ENCODE measurements at places on chromosomes 13 and 19.

DNA sequence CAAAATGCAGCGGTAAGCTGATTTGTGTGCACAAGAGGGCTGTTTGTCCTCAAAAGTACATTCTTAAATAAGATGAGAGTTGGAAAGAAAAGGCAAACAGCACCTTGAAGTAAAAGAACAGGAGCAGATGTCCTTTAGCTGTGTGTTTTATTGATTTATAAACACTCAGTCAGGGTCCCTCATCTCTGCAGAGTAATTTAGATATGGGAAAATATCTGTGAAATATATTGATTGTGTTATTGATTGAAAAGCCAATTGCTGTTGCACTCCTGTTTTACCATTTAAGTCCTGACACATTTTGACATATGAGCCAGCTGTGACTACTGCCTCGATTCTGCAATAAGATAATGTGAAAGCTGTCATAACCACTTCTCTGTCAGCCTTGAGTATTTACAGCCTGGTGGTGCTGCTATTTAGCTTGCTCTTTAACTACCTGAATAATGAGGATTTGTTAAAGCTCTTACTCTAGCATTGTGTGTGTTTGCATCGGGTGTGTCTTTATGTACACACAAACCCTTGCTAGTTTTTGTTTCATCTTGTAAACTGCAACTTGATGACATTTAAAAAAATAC lies 550.1 kb downstream of the DACH1 start:
- no peak for DNase-seq

DNA sequence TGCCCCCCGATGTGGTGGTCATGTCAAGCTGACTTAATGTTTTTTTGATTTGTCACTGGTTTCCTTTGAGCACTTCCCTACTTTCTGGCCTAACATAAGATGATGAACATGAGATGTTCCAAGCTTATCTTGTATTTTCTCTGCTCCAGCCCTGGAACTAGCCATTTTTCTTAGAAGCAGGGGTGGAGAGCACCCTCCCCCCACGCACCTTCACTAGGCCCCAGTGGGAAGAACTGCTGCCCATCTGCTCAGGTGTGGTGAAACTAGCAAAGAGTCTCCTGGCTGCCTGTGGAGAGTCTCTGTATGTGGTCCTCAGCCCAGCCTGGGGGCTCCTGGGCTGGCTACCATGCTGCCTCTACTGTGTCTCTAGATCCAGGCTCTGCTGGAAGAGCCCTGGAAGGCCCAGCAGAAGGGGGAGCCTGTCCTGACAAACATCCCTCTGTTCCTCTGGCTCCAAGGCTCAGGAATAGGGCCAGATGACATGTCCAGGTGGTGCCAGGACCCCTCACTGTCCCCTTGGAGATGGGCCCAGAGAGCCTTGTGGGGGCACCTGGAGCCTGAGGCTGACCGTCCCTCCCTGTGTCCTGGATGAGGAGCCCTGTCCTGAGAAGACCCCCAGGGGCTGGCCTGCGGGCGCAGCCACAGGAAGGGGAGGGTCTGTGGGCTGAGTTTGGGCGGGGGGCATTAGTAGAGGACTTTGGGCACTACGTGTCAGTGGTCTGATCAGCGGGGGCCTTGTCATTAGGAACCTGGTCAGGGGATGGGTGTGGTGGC lies 4.8 kb upstream of the ZNF14 start:
- DNase-seq = no peak

GRCh38 chr19:50328224-50328872 lies 829 bp downstream of the KCNC3 start:
- DNase-seq = no peak

- no peak for DNase-seq
Measured at GRCh38 chr19:44732235-44733014, 16.1 kb upstream of the BCL3 start.

DNA sequence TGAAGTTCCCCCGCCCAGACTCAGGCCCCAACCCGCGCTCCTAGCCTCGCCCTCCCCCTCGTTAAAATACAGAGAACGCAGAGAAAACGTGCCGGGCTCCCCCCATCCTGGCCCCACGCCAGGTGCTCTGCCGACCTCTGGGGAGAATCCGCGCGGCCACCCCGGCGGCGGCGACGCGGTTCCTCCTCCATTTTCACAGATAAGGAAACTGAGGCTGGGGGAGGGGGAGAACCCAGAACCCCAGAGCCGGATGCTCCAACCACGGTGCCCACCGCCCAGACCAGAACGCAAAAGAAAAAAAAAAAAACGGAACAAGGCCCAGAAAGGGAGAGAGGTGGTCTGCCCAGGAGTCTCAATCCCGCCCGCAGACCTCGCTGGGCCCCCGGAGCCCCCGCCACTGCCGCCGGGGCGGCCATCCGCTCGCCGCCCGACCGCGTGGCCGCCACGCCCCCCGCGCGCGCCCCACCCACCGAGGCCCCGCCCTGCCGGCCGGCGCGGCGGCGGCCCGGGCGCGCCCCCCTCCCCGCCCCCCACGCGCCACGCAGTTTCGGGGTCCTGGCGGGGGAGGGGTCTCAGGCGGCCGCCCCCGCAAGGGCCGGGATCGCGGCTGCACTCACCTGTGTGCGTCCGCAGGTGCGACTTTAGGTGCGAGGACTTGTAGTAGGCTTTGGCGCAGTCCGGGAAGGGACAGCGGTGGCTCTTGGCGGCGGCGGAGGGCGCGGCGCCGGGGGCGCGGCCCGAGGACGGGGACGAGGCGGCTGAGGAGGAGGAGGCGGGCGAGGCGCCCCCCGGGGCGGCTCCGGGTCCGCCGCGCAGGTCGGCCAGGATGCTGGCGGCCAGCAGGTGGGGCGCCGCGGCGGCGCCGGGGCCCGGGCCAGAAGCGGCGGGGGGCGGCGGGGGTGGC lies 703 bp downstream of the KLF16 start:
- no peak for DNase-seq

GRCh38 chr19:1408300-1409203 lies 1.2 kb downstream of the DAZAP1 start:
- peak; percentile 65 for DNase-seq

- DNase-seq = no peak
Measured at GRCh38 chr19:19502808-19503602, 12.3 kb downstream of the TSSK6 start.

DNA sequence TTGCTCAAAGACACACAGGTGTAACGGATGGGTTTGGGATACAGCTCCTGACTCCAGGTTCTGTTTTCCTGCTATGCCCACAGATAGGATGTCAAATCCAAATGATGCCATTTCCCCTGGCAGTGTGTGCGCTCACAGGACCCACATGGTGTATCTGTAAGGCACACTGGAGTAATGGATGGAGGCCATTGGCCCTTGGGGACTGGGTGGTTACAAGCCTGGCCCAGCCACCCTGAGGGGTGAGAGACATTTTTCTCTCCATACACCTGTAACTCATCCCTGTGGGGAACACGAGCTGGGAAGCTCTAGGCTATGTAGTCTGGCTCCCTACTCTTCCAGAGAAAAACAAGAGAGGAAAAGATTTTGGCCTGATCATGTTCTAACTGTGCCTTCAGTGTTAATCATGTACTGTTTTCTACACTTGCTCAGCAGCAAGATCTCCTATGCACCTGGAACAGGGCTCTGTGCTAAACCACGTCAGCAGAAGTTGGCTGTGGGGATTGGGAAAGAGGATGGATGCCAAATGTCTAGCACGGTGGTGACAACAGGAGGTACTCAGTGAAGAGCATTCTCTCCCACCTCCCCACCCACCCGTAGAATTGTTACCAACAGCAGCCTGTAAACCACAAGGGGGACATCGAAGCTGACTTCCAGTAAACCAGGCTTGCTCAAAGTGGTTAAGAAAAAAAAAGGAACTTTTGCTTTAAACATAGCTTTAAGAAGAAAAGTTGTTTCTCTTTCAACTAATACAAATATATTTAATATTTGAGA lies 237.0 kb downstream of the LACC1 start:
- no peak for DNase-seq

- DNase-seq = no peak
Measured at GRCh38 chr19:7953576-7953975, 10.1 kb upstream of the TIMM44 start.

DNA sequence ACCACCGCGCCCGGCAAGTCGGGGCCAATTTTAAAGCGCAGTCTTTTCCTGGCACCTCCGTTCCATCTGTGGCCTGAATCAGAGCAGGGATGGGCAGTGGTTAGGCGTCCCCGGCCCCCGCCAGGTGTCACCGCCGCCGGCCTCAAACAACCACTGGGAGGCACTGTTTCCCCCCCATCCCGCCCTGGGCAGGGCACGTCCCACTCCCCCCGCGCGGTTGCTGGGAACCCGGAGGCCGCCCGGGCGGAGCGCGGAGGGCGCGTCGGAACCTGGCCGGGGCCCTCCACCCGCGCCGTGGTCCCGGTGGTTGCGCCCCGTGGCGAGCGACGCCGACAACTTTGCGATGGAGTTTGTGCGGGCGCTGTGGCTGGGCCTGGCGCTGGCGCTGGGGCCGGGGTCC lies at the start of gene GRIN3B:
Gene GRIN3B (plus strand): TSS at position 325 of the 400 bp plus-strand sequence. CDS start 19 bp downstream, at position 344.
- DNase-seq = peak; percentile 35

- no peak for DNase-seq
Measured at GRCh38 chr19:49129238-49129583, 9.9 kb downstream of the PPFIA3 start.

- DNase-seq = no peak
Measured at GRCh38 chr19:18558604-18559003, 934 bp downstream of the KXD1 start.

DNA sequence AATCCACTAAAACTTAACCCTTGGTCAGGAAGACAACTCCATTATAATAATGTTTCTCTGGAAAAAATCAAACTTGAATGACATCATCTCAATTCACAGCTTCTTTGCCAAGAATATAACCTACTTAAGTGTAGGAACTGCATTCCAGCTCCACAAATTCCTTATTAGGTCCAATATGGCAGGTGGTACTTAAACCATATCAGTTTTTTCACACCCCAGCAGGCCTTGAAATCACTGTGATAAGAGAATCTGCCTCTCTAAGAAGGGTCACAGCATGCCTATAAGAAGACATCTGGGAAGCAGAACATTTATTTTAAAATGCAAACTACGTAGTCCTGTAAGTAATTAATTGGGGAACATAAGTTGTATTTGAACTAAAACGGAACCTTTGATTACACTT lies 687.8 kb downstream of the DIAPH3 start:
- no peak for DNase-seq

GRCh38 chr19:4896372-4896771 lies 6.3 kb downstream of the ARRDC5 start:
- DNase-seq = no peak

DNA sequence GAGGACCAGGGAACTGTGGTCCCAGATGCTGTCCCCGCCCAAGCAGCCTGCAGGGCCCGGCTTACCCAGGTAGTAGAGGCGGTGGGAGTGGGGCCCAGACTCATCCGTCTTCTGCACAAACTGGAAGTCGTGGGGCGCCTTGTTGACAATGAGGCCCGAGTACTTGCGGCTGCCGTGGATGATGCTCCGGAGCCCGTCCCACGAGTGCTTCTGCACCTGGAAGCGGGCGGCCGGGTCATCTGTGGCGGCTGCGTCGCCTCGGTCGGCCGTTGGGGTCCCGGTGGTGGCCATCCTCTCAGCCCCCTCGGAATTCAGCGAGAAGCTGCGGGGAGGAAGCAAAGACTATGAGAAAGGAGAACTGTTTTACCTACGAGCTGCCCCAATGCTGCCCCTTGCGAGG lies 9.6 kb downstream of the DPP9 start:
- DNase-seq = no peak

DNA sequence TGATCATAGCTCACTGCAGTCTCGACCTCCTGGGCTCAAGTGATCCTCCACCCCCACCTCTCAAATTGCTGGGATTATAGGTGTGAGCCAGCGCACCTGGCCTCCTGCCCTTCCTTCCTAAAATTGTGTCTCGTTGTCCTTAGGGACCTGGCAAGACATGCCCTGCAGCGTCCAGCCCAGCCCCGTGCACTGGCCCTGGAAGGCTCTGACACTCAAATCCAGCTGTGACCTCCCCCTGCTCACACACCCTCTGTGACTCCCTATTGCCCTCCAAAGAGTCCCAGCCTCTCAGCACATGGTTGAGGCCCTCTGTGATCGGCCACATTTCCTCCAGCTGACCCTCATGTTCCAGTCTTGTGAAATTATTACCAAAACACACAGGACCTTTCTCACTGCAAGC lies 4.9 kb downstream of the MPV17L2 start:
- no peak for DNase-seq

GRCh38 chr13:21673539-21673788 lies 2.6 kb downstream of the FGF9 start:
- no peak for DNase-seq

- DNase-seq = no peak
Measured at GRCh38 chr19:913080-913748, at the start of gene R3HDM4. Gene R3HDM4 (minus strand): TSS chr19:913219. CDS start chr19:913157, 62 bp downstream.

DNA sequence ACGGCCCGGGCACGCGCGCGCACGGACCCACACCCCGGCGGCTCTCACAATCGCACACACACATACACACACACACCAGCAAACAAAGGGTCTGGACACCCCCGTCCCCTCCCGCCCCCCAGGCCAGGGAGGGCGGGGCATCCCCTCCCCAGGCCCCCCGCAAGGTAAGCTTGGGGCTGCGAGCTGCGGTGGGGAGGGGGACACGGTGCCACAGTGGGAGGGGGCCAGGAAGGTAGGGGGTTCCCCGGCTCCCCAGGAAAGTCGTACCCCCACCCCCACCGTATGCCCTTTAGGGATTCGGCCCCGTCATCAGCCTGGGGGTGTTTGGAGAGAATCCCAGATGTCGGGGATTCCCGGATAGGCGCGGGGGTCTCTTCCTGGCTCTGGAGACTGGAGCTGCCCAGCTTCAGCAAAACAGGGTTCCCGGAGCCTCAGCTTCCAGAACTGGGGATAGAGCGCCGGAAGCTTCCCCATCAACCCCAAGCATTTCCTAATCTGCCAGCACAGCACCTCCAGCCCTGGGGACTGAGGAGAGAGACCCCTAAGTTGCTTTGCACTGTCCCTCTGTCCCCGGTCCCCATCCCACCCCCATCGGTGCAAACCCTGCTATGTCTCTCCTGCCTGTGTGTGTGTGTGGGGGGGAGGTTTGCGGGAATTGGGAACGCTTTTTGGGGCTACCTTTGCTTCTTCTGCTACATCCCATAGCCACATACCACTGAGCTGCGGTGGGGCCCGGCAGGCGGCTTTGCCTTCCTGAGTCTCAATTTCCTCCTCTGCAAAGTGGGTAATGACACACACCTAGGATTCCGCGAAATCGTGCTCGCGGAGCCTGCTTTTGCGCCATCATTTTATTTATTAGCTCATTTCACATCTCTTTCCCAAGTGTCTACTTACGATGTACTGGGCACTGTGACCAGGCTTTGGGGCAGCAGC lies 1.8 kb upstream of the CDC37 start:
- no peak for DNase-seq

GRCh38 chr19:38211151-38211591 lies 12.9 kb downstream of the DPF1 start:
- no peak for DNase-seq

GRCh38 chr19:38252941-38253691 lies 3.1 kb downstream of the PPP1R14A start:
- DNase-seq = no peak

DNA sequence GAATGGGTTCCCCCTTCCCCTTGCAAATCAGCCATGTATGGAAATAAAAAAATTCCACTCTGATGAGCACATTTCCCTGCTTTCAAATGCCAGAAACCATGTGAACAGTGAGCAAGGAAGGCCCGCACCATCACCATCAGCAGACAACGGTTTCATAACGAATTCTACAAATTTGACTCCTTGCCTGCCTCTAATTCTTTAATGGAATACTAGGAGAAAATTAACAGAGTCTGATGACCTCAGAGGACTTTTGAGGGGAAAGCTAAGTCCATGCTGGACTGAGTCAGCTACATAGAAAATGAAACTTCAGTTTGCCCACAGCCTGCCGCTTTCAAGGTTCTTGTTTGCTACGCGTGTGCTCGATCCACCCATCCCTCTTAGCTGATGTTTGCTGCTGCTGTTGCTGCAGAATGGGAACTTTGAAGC lies 46.7 kb upstream of the KL start:
- DNase-seq = peak; percentile 36
